ENCODE measurements at places on chromosomes 1 and 21. TPM values are rescaled to one million over a fixed set of nuclear protein-coding genes. Genes with fewer than 3 reads are reported as not detected.

GRCh38 chr1:9281071-9281827, 11.4 kb upstream of the SPSB1 start:
- H3K27ac ChIP-seq, result no peak overlapping the region
- H3K4me1 ChIP-seq, result peaks cover 4% of the 10 kb centered on the region
- no peaks in the 10 kb centered on the region for H3K27me3 ChIP-seq
- H3K4me3 ChIP-seq, result no peak overlapping the region
- DNase-seq, result no peak

GRCh38 chr1:206803221-206803730, 31.0 kb upstream of the IL10 start:
- peaks cover 6% of the 10 kb centered on the region for H3K27me3 ChIP-seq
- H3K4me1 ChIP-seq, result peaks cover 3% of the 10 kb centered on the region

GRCh38 chr1:116203181-116203723, 92.1 kb downstream of the MAB21L3 start:
- no peaks in the 10 kb centered on the region for H3K36me3 ChIP-seq
- no peak for DNase-seq
- no peak overlapping the region for H3K27ac ChIP-seq
- no peaks in the 10 kb centered on the region for H3K27me3 ChIP-seq
- no peaks in the 10 kb centered on the region for H3K4me1 ChIP-seq
- no peak overlapping the region for H3K4me3 ChIP-seq

- H3K27ac ChIP-seq, result no peak overlapping the region
- peak; percentile 79 for DNase-seq
- H3K4me1 ChIP-seq, result peaks cover 31% of the 10 kb centered on the region
- no peaks in the 10 kb centered on the region for H3K36me3 ChIP-seq
- peak overlapping the region; percentile 50 for H3K4me3 ChIP-seq
These were observed 2.7 kb downstream of the GRHL3 start for GRCh38 chr1:24321697-24322469.

DNA sequence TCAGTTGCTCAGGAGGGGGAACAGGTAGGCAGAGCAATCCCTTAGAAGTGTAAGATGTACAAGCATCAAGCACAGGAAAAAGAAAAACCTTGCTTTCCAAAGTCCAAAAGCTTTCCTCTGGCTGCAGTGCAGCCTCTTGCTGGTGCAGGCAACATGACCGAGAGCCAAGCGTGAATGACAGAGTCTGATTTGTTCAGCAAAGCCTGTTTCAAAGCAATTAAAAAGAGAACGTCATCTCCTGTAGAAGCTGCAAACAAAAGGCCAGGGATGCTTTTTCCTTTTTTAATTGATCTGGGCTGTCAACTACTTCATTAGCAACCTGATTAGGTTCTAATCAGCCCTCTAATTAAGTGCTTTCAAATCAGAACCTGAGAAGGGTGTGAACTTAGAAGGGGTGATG, 38.2 kb upstream of the PLA2G2C start:
- H3K4me1 ChIP-seq, result peaks cover 16% of the 10 kb centered on the region
- H3K36me3 ChIP-seq, result no peaks in the 10 kb centered on the region
- H3K27me3 ChIP-seq, result peaks cover 73% of the 10 kb centered on the region

DNA sequence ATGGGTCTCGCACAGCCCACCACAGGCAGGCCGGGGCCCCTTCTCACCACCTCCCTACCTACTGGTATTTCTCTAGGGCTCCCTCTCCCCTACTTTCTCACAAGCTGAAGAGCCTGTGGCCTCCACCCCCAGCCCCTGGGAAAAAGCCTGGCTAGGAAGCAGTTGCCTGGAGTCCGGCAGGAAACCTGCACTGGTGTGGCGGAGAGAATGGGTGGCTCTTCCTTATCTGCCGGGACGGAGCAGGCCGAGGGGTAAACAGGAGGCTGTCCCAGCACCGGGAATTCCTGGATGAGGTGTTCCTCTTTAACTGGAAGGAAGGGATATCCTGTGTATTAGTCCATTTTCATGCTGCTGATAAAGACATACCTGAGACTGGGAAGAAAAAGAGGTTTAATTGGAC, 125.8 kb downstream of the TLR5 start:
- H3K4me3 ChIP-seq, result no peak overlapping the region
- no peaks in the 10 kb centered on the region for H3K36me3 ChIP-seq
- no peak overlapping the region for H3K27ac ChIP-seq
- no peaks in the 10 kb centered on the region for H3K27me3 ChIP-seq
- H3K4me1 ChIP-seq, result peaks cover 10% of the 10 kb centered on the region
- DNase-seq, result no peak

- H3K36me3 ChIP-seq, result no peaks in the 10 kb centered on the region
- H3K4me1 ChIP-seq, result peaks cover 31% of the 10 kb centered on the region
- no peaks in the 10 kb centered on the region for H3K27me3 ChIP-seq
- no peak overlapping the region for H3K4me3 ChIP-seq
- no peak for DNase-seq
These were observed 14.8 kb downstream of the BCAR3 start for GRCh38 chr1:93666613-93667384.

- H3K4me1 ChIP-seq, result peaks cover 36% of the 10 kb centered on the region
- no peaks in the 10 kb centered on the region for H3K36me3 ChIP-seq
- H3K27ac ChIP-seq, result no peak overlapping the region
- DNase-seq, result peak; percentile 43
- no peaks in the 10 kb centered on the region for H3K27me3 ChIP-seq
- H3K4me3 ChIP-seq, result peak overlapping the region; percentile 100
These were observed 1.1 kb upstream of the ZNF496 start for GRCh38 chr1:247332623-247333361.

DNA sequence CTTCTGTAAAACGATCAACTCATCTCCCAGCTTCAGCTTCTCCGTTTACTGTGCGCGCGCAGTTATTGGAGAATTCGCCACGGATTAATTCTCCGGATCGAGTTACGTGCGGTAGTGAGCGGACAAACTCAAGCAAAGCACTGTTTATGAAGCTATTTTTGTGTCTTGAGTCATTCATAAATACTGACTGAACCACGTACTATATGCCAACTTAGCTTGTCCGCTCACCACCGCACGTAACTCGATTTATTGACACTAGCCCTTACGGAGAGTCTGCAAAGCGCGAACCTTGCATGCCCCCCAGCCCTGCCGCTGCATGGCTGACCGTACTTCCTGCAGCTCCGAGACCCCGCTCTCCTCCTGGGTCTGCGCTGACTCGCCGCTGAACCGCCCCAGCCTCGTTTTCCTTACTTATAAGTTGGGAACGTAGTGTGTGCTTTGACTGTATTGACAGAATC, 773 bp downstream of the CHD1L start:
- H3K27ac ChIP-seq, result no peak overlapping the region
- peaks cover 9% of the 10 kb centered on the region for H3K27me3 ChIP-seq
- peak; percentile 68 for DNase-seq
- H3K36me3 ChIP-seq, result no peaks in the 10 kb centered on the region
- peaks cover 37% of the 10 kb centered on the region for H3K4me1 ChIP-seq
- H3K4me3 ChIP-seq, result peak overlapping the region; percentile 94

- H3K36me3 ChIP-seq, result no peaks in the 10 kb centered on the region
- H3K4me1 ChIP-seq, result peaks cover 6% of the 10 kb centered on the region
- no peak overlapping the region for H3K27ac ChIP-seq
- no peak overlapping the region for H3K4me3 ChIP-seq
- no peak for DNase-seq
These were observed 13.6 kb downstream of the G0S2 start for GRCh38 chr1:209688746-209689234.

- no peaks in the 10 kb centered on the region for H3K36me3 ChIP-seq
- no peaks in the 10 kb centered on the region for H3K27me3 ChIP-seq
- H3K4me3 ChIP-seq, result no peak overlapping the region
- peak overlapping the region; percentile 10 for H3K27ac ChIP-seq
- no peak for DNase-seq
- H3K4me1 ChIP-seq, result peaks cover 62% of the 10 kb centered on the region
These were observed 231.0 kb downstream of the RERE start for GRCh38 chr1:8586438-8586837.

GRCh38 chr1:214026985-214027384, 39.2 kb downstream of the PROX1 start:
- H3K4me1 ChIP-seq, result peaks cover 59% of the 10 kb centered on the region
- no peak for DNase-seq
- no peaks in the 10 kb centered on the region for H3K36me3 ChIP-seq
- H3K4me3 ChIP-seq, result no peak overlapping the region

Gene ZBTB8A
- total RNA-seq, result 15.9 TPM

Gene BRINP3
- total RNA-seq, result not detected

Gene RGS7
- total RNA-seq, result 0.06 TPM

Gene SLC1A7
- total RNA-seq, result not detected

Gene ANGPTL3
- not detected for total RNA-seq

Gene LPAR3
- total RNA-seq, result 2.4 TPM

Gene SELL
- total RNA-seq, result not detected

Gene DNAJC28
- total RNA-seq, result 3.8 TPM

Gene MAEL
- not detected for total RNA-seq

Gene IGSF5
- 0.60 TPM for total RNA-seq

Gene LCE2A
- total RNA-seq, result not detected
